Mucosa of gallbladder (tissue), 1 donor: ENCODE measurements at places on chromosomes 16 and 17. TPM values are rescaled to one million over a fixed set of nuclear protein-coding genes. Genes with fewer than 3 reads are reported as not detected.

DNA sequence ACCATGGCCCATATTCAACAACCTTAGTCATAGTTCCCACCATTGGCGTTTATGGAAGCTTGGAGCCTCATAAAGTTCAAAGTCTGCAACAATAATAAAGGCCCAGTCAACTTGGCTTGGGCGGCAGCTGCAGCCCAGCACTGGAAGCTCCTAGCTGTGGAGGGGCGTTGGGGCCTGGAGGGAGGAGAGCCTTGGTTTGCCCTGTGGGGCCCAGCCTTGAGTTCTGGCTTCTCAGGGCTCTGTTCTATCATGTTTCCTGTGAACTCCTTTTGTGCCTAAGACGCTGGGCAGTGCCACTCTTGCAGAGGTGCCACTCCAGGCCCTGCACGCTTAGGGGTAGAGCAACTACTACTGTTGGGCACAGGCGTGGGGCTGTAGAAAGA lies 927 bp upstream of the ENGASE start:
- no peak for DNase-seq

DNA sequence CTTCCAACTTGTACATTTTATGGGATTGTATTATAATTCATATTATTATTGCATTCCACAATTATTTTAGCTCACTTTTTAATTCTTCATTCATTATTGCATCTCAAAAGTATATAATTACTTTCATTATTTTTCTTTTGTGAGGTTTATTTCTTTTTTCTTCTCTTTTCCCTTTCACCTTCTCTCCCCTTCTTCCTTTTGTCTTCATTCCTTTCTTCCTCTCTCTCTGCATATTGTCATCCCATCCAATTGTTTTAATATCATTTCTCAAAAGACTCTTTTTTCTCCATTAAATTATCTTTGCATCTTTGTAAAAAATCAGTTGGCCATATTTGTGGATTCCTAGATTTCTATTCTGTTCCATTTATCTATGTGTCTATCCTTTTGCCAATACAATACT lies 17.3 kb downstream of the DYNLL2 start:
- no peak for DNase-seq

DNA sequence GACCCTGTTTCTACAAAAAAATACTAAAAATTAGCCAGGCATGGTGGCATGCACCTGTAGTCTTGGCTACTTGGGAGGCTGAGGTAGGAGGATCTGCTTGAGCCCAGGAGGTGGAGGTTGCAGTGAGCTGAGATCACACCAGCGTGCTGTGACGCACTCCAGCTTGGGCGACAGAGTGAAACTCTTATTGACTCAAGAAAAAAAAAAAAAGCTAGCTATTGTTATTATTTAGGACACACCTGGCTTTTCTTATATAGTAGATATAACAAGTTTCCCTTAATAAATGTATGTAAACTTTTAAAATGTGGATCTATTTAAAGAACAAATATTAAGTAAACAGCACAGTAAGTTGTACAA lies 1.8 kb downstream of the RABEP2 start:
- no peak for DNase-seq

TP53TG3C gene
- not detected for total RNA-seq

DNA sequence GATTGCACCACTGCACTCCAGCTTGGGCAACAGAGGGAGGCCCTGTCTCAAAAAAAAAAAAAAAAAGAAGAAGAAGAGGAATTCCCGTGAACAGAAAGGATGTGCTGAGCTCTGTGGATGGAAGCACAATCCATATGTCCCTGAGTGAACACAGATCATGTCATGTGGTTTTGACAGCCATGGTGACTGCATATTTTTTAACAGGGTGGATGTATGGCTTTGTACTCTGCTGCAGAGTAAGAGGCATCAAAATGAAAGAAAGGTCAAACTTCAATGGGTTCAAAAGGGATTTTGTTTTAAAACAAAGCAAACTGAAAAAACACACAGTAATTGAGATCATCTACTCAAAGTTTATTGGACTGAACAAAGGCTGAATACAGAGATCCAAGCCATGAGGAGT lies 31.5 kb downstream of the MXRA7 start:
- DNase-seq: no peak

- no peak for DNase-seq
These were observed 48.8 kb downstream of the MRM3 start for GRCh38 chr17:830950-831349.

DNA sequence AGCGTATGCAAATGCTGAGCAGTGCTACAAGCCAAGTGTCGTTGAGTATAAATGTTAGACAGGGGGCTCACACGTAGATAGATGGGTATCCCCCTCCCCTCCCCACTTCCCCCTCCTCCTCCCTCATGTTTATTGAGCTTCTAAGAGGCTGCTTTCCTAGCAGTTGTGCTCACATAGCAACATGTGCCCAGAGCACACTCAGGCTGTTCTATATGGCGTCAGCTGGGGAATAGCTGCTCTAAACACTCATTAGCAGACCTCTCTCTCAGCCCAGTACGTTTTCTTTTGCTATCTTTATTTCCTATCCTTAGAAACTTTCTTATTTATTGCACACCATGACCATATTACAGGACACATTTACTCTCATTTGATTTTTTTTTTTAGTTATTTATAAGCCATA lies 1.8 kb downstream of the KCNJ2 start:
- no peak for DNase-seq

DNA sequence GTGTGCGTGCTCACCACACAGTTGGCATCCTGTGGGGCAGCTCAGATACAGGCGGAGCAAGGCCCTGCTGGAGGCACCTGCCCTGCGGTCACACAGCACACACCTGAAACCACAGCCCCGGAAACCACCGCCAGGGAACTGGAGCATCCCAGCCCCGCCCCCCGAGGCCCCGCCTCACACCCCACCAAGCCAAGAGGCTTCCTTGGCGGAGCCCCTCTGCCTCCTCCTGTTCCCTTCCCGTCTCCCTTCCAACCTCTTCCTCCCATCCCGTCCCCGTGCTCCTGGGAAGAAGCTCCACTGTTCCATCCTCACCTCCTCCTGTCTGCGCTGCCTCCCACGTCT lies 205.5 kb downstream of the NTN1 start:
- no peak for DNase-seq

DNA sequence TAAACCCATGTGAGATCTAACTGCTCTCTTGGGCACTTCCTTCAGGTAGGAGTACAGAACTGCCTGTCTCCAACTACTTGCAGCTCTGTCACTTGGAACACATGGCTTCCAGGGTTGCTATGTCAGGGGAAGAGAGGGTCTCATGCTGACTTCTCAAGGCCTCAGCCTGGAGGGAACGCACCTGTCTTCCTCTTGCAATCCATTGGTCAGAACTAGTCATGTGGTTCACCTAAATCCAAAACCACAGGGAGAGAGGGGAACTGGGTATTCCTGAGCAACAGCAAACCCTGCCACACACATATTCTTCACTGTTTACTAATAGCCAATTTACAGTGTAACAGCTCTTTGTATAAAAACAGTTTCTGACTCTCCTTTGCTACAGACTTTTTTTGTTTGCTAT lies 206.1 kb downstream of the KCNJ2 start:
- no peak for DNase-seq

CANT1 gene
- 132 TPM for total RNA-seq

- no peak for DNase-seq
These were observed 56.6 kb upstream of the NLK start for GRCh38 chr17:27985736-27986399.
